Right atrium auricular region (tissue), 2 donors: ENCODE measurements at places on chromosomes 3 and 15. TPM values are rescaled to one million over a fixed set of nuclear protein-coding genes. Genes with fewer than 3 reads are reported as not detected.

The KNL1 gene
- 0.51 TPM for total RNA-seq

GRCh38 chr3:190825386-190826016, 37.0 kb downstream of the GMNC start:
- DNase-seq = no peak

The PLA2G4E gene
- total RNA-seq = 0.11 TPM

The CPLX3 gene
- 10.8 TPM for total RNA-seq

DNA sequence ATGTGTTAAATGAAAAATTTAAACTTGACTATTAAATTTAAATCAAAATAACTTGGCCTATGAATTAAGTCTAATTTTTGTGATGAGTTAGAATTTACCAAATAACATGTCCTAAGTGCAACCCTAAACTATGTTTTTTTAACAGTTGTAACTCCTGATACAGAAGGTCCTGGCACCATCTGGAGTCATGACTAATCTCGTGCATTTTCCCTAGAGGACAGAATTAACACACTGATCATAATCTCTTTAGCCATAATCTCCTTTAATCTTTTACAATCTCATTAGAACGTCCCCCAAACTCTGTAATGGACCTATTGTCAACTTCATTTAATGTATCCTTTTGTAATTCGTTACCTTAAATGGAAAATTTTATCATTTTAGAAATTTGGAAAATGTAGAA, 100.6 kb downstream of the SUCNR1 start:
- no peak for DNase-seq

DNA sequence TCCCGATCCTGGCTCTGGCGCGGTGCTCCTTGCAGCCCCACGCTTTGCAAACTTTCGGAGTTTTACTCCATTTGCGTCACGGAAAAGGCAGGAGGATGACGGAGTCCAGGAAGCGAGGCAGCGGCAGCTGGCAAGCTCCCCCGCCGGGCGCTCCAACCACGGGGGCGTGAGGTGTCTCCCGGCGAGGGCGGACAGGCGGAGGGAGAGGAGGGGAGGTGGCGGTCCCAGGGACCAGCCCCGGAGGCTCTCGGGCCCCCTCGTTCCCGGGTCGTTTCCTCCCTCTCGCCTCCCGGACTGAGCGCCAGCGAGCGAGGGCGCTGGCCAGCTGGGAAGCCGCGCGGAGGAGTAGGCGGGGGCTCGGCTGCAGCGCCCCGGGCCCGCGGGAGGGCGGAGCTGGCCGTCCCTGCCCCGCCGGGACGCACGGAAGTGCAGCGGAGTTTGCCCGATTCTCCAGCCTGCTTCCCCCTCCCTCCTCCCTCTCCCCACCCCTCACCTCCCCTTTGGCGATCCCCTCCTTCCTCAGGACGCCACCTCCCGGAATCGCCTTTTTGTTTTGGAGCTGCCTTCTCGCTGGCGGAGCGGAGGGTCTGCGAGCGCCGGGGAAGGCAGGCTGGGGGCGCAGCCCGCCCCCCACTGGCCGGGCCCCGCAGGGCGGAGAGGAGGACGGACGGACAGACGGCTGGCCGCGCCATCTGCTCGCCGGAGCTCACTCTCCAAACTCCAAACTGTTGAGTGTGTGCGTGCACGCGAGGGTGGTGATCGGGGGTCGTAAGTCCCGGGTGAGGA, at the start of gene SNX33:
Gene SNX33, plus strand, starts transcription at position 543 of the 786 bp plus-strand sequence. CDS start 1,191 bp downstream, outside the sequence.
- DNase-seq = peak; percentile 86

The CHRM5 gene
- not detected for total RNA-seq

- DNase-seq = no peak
These were observed 322.7 kb upstream of the ZNF717 start for GRCh38 chr3:76107935-76108570.

GRCh38 chr3:128480278-128480677, 12.7 kb downstream of the GATA2 start:
- no peak for DNase-seq

DNA sequence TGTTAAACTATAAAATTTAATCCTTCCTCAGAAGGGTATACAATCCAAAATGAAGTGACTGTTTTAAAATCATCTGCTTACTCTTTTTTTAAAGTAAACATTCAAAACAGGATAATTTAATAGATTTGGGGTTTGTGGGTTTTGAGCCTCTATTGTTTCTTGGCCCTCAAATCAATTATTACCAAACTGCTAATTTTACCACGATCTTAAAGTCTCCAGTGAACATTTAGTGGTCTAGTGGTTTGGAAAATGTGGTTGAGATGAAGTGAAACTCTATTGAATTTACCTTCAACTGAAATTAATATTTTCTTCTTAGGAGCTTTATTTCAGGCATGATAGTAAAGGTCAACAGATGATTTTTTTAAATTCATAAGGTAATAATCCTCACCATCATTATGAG, 11.2 kb upstream of the ATP11B start:
- no peak for DNase-seq

The SEMA3G gene
- total RNA-seq = 11.8 TPM
